T-helper 17 cell (primary cell): ENCODE measurements at places on chromosomes 3 and 15. TPM values are rescaled to one million over a fixed set of nuclear protein-coding genes. Genes with fewer than 3 reads are reported as not detected.

DNA sequence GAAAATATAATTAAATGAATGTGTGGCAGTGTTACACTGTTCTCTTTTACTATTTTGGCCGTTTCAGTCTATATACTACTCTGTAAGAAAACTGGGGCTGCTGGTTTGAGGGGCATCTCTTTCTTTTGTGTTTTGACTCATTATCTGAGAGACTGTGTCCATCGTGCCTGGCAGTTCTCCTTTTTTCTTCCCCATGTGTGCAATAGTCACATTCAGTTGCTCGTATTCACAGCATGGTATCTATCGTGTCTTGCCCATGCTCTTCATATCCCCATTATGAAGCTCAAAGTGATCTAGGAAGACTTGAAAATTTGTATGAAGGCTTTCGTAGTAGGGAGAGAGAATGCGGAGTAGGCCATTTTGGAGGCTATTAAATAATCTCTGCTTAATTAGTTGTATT, 29.8 kb upstream of the FAH start:
- no peak for DNase-seq

Gene IFT57
- total RNA-seq = 48.4 TPM

- DNase-seq = peak; percentile 59
Observed at GRCh38 chr3:119562307-119562961, 3.0 kb upstream of the CD80 start.

- no peak for DNase-seq
Observed at GRCh38 chr3:70085613-70086012, 86.1 kb downstream of the SAMMSON start.

GRCh38 chr3:72568083-72568482, 280.2 kb downstream of the SHQ1 start:
- no peak for DNase-seq

Gene RAB5A
- 102 TPM for total RNA-seq

DNA sequence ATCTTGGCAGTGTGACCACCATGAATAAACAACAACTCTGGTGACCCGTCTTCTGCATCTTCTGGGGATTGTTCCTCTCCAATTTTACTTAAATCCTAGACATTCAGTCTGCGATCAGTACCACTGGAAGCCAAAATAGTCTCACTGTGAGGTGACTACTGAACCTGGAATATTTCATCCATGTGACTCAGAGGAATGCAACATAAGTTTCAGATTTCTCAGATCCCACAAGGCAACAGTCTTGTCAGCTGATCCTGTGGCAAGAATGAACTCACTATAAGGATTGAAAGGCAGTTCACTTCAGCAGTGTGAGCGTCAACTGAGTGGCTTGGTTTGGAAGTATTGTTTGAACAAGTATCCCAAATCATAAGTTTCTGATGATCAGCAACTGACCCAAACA, 13.2 kb downstream of the NSUN3 start:
- no peak for DNase-seq

DNA sequence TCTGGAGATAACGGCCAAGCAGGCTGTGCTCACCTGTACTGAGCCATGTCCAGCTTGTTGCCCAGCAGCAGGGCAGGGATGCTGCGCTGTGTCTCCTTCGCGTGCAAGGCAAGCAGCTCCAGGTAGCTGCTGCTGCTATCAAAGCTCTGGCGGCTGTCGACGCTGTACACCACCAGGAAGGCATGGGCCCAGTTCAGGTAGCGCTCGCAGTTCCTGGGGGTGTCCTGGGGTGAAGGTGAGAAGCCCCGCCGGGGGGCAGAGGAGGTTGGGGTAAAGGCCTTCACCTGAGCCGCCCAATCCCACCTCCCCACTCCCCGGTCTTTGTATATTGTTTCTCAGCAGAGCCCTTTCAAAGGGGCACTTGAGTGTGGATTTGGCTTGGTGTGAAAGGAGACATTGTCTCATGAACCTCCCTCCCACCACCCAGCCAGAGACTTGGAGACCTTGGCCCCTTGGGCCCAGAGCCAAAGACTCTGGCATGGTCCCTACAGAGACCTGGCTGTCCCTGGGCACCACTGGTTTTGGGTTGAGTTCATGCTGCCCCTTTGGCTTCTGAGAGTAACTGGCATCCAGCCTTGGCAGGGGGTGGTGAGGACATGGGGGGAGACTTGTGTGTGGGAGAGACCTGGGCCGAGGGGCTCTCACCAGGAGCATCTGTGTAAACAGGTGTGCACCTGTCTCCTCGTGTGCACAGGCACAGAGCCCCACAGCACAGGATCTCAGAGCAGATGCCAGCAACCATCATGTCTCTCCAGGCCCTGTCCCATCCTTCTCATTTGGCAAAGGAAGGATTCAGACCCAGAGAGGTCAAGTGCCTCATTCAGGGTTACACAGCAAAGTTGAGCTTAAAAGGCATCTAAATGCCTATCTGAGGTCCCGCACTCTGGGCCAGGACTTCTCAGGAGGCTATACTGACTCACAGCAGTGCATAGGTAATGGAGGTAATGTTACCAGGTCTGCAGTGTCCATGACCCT, 9.1 kb downstream of the RASL12 start:
- DNase-seq = no peak

Gene SLC28A2
- not detected for total RNA-seq

DNA sequence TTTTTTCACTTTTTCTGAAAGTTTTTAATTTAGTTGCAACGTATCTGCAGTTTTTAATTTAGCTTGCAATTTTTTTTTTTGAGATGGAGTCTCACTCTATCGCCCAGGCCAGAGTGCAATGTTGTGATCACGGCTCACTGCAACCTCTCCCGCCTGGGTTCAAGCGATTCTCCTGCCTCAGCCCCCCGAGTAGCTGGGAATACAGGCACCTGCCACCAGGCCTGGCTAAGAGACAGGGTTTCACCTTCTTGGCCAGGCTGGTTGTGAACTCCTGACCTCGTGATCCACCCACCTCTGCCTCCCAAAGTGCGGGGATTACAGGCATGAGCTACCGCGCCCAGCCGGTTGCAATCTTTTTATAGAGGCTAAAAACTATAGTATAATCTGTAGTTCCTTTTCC, 142.9 kb upstream of the ALCAM start:
- DNase-seq = no peak

DNA sequence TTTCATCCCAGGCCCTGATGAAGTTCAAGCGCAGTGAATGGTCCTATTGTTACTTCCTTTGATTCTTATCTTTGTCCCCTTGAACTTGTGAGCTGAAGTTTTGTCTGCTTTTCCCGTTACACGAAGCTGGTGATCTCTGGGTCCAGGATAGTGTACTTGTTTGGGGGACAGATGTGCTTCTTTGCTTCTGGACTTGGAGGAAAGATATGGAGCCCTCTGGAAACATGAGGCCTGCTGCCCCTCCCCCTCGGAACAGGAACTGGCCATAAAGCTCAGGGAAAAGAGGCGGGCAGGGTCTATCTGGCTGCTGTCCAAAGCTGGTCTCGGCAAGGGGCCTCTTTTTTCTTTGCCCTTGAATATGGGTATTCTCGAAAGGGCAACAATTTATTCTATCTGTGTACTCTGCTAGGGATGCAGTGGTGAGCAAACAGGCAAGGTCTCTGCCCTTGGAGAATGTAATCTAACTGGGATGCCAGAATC, 47.6 kb downstream of the IDH2 start:
- no peak for DNase-seq

Gene ISLR
- not detected for total RNA-seq

GRCh38 chr3:129268396-129268795, 10.3 kb upstream of the HMCES start:
- no peak for DNase-seq

DNA sequence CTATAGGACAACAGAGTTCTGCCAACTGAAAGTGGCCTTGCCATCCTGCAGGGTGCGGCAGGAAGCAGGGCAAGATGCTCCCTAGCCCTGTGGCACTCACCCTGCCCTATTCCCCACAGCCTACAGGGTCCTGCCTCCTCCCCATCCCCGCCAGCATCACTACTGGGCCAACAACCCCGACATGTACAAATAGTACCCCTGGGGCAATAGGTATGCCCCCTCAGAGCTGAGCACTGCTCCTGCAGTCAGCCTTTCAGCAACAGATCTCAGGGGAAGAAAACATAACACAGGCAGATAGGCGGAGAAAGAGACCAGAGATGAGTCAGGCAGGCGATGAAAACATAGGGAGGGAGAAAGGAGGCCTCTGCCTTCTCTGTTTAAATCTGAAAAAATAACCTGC, 74.7 kb downstream of the XXYLT1 start:
- no peak for DNase-seq

DNA sequence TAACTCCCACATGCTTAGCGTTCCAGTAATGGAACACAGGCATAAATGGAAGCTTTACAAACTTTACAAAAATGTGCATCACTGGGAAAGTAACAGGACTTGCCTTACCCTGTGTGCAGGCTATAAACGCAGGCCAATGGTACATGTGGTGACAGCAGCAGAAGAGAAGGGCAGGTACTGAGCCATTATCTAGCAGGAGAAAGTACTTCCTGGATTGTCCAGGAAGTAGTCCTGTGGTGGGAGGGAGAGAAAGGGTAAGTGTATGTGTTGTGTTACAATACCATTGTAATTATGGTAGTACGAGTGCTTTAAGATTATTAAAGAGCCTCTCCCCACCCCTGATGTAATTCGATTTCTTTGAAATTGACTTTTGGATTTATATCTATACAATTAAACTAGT, 5.3 kb downstream of the ATP1B3 start:
- DNase-seq = no peak

GRCh38 chr3:31010491-31010890, 116.0 kb upstream of the GADL1 start:
- no peak for DNase-seq

Gene DNAJB8
- not detected for total RNA-seq

DNA sequence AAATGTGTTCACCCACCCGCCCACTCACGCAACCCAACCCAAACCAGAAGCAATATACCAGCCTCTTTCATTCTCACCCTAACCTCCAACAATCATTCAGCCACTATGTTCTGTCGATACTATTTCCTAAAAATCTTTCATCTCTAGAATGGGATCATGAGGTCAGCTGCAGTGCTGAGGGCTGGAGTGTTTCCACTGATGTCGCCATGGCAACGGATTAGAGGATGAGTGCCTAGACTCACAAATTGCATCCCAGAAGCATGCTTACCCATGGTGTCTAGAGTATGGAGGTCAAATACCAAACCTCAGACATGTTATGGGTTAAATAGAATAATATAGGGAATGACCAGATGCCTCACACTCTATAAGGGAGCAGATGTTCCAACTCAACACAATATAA, 138.5 kb downstream of the GABRB3 start:
- DNase-seq = no peak

- no peak for DNase-seq
Observed at GRCh38 chr3:117520582-117520981, 811.0 kb downstream of the TUSC7 start.
